ENCODE measurements at places on chromosomes 2 and 18. TPM values are rescaled to one million over a fixed set of nuclear protein-coding genes. Genes with fewer than 3 reads are reported as not detected.

CPS1 gene
- total RNA-seq = 11.7 TPM

PRKD3 gene
- total RNA-seq = 70.6 TPM

SERPINB13 gene
- total RNA-seq = not detected

BOK gene
- 4.6 TPM for total RNA-seq

B3GNT7 gene
- 0.63 TPM for total RNA-seq

LRATD1 gene
- total RNA-seq = not detected

TUBB6 gene
- 254 TPM for total RNA-seq

GALNT13 gene
- not detected for total RNA-seq

NOSTRIN gene
- not detected for total RNA-seq

UGT1A3 gene
- total RNA-seq = not detected

TMEM200C gene
- 1.3 TPM for total RNA-seq

CEP68 gene
- 3.7 TPM for total RNA-seq

GRCh38 chr18:62792016-62792415, 76.7 kb downstream of the PHLPP1 start:
- no peak for DNase-seq

DNA sequence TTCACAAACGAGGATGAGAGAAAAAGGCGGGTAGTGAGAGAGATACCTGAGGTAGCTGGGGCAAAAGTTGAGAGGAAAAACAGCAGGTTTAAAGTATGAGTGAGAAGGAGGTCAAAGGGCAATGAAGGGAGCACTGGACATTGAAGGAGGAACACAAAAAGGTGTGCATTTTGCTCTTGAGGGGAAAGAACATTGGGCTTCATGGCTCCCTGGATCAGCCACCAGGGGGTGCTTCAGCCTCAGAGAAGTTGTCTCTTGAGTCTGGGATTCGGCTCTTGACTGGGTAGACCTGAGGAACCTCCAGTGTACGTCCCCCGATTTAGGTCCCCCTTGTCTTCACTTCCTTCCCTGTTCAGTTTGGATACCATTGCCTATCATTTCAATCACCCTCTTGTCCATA, 128.5 kb downstream of the RAPGEF4 start:
- peak; percentile 58 for DNase-seq

DNA sequence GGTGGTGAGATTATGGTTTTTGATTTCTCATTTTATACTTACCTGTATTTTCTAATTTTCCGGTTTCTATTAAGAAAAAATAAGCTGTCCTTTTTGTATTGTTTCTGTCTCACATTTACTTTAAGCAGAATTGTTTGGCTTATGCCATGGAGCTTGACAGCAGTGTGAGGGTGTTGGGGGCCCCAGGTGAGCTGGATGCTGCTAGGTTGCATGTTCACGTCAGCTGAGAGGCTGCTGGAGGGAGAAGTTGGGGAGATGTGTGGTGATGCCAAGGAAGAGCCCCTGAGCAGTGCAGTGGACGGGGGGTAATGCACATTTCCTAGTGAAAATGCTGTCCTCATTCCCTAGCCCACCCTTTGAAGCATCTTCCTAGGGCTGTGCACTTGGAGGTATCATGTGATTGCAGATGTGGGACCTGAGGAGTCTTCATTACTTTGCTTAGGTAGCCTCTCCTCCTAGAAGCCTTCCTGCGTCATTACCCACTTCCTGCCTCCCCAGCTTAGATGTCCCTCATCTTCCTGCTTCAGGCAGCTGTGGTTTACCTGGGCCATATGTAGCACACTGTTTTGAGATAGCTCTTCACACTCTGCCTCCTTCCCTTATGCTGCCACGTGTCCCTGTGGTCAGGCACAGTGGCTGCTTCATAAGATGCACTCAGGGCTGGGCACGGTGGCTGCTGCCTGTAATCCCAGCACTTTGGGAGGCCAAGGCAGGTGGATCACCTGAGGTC, 16.2 kb downstream of the ATG16L1 start:
- no peak for DNase-seq

DNA sequence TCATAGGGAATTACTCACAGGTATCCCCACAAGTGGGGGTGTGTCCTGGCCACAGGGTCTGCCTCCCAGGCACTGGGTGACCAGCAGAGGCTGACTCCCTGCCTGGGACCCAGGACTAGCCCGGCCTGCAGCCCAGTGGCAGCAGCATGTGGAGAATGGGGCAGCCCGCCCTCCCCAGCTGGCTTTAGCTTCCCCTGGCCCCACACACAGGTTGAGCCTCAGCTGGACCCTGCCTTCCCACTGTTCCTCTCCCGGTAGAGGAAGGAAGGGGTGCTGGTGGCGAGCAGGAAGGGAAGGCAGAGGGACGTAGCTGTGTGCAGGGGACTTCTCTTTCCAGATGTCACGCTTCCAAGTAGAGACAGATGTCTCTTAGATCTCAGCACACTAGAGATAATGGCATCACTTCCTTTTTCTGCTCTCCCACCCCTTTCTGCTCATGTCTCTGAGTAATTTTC, 51.4 kb downstream of the EMILIN2 start:
- DNase-seq = peak; percentile 36

- DNase-seq = no peak
These were observed 128.1 kb downstream of the TMEM163 start for GRCh38 chr2:134590679-134591078.

DNA sequence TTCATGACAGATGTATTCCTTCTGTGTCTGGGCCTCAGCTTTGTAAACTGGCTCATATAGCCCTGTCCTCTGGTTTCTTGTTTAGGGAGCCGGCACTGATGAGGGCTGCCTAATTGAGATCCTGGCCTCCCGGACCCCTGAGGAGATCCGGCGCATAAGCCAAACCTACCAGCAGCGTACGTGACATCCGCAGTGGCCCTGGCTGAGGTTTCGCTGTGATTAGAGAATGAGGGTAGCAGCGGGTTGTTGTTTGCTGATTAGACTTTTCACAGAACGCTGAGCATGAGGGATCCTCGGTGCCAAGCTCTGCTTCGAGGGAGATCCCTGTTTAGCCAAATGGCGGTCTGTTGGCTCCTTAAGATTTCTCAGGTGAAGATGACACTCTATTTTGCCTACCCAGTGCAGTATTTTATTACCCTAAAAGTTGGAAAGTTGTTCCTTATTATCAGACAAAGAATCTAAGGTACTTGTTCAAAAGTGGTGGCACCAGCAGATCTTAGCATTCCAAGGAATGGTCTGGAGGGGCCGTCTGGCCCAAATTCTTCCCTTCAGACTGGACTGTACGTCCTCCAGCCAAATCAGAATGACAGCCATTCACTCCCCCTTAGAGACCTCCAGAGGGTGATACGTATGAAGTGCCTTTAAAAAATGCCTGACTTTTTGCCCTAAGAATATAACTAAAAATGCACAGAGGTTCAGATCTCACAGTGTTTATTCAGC, 21.5 kb upstream of the GMCL1 start:
- no peak for DNase-seq

DNA sequence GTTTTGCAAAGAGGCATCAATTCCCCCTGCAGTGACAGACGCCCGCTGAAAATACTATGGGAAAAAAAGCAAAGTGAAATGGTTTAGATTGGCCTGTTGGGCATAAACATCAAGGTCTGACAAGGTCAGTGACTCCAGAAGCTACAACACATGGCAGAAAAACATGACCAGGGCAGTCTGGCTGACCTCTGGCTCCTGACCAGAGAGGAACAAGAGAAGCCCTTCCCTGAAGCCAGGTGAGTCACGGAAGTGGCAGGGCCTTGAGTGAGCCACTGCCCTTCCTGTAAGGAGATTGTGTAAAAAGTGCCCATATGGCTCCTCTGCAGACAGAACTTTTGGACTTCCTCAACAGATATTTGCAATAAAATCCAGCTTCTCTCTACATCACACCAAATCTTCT, 72.0 kb downstream of the DNER start:
- no peak for DNase-seq

- DNase-seq = no peak
These were observed 16.3 kb upstream of the SNED1 start for GRCh38 chr2:240981871-240982800.

- peak; percentile 80 for DNase-seq
These were observed 26.6 kb downstream of the ZFP36L2 start for GRCh38 chr2:43199492-43200488.

DNA sequence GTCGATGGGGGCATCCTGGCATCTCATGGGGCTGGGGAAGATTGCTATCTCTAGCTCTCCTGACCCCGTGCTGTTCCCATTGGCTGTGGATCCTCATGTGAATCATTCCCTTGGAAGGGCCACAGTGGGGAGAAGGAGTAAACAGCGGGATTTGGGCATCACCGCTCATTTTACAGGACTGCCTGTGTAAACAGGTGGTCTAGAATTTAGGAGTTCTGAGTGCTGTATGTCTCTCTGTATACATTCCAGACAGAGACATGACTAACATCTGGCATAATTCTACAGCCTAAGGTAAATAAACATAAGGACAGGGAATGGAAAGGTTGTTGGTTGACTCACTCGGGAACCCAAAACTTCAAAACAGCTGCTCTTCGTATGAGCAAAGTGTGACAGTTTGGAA, 92.7 kb downstream of the COPS8 start:
- DNase-seq = peak; percentile 94

- DNase-seq = no peak
These were observed 73.0 kb upstream of the ARL4C start for GRCh38 chr2:234569776-234570430.

DNA sequence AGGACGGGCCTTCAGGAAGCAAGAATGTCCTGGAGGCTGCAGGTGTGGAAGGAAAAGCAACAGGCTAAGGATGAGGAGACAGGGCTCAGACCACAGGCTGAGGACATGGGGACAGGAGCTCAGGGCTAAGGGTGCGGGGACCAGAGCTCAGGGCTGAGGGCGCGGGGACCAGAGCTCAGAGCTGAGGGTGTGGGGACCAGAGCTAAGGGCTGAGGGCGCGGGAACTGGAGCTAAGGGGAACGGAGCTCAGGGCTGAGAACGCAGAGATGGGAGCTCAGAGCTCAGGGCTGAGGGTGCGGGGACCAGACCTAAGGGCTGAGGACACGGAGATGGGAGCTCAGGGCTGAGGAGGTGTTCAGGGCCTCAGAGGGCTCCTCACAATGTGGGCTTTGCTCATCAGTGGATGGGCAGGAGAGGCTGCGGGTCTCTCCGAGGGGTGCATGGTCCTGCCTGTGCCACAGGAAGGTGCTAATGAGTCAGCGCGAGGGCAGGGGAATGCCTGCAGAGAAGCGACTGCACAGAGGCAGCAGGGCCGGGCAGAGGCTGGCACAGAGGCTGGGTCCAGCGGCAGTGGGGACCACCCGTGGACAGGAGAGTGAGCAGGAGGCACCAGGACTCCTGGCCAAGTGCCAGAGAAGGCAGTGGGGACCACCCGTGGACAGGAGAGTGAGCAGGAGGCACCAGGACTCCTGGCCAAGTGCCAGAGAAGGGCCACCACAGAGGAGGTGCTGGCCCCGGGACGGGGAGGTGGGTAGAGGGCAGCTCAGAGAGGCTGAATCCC, 271.7 kb downstream of the TWIST2 start:
- DNase-seq = no peak

- DNase-seq = no peak
These were observed 33.9 kb upstream of the SEMA4C start for GRCh38 chr2:96903815-96904214.

- DNase-seq = peak; percentile 21
These were observed 10.7 kb upstream of the RBM45 start for GRCh38 chr2:178101321-178102079.

- DNase-seq = no peak
These were observed 19.0 kb downstream of the UBE2E3 start for GRCh38 chr2:180999274-180999964.

DNA sequence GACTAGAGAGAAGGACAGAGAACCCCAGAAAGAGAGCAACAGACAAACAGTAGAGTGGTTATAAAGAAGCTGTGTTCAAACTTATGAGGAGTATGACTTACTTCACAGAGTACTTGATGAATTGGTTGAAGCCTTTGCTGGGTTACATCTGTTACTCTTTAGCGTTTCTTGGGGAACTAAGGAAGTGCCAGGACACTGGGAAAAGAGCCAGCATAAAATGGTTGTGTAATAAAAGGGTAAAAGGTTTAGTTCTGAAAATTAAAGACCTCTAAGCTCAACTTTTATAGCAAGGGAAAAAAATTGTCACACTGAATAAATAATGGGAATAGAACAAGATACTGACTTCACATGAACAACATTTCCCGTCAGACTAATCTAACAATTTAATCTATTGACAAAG, 17.0 kb upstream of the STAT4 start:
- DNase-seq = no peak

DNA sequence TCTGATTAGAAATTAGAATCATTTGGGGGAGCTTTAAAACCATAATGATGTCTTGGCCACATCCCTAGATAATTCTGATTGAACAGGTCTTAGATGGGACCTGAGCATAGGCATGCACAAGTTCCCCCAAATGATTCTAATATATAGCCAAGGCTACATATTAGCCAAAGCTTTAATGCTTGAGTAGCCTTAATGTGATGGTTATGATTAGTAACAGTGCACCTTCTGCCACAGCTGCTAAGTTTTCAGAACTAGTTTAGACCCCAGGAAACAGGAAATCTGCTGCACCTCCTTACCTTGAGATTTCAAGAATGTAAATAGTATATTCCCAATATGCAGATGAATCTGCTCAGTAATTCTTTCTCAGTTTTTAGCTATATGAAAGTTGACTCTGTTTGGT, 119.8 kb downstream of the PTPN4 start:
- DNase-seq = no peak

GRCh38 chr18:47427923-47428637, 176.6 kb upstream of the SKOR2 start:
- no peak for DNase-seq

GRCh38 chr2:33316328-33316727, 160.1 kb upstream of the RASGRP3 start:
- DNase-seq = no peak

DNA sequence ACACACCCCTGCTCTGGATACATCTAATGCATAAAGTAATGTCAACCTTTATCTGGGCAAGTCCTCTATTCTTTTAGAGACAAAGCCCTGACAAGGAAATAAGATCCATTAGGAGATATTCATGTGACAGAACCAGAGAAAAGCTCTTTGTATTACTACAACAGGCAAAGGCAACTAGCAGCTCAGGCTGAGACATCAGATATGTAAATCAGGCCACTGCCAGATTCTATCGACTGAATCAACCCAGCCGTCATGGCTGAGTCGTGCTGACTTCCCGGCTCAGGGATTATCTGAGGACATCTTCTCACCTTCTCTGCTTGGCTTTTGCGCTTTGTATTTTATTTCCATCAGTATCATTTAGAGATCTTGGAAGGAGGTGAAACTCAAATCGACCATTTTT, 294.5 kb downstream of the PLCL1 start:
- DNase-seq = peak; percentile 13

- DNase-seq = no peak
These were observed 9.8 kb downstream of the HS6ST1 start for GRCh38 chr2:128308889-128309279.

GRCh38 chr2:121092095-121092494, 192.9 kb downstream of the TFCP2L1 start:
- DNase-seq = no peak

- no peak for DNase-seq
These were observed 29.9 kb downstream of the HDHD2 start for GRCh38 chr18:47120428-47120827.

DNA sequence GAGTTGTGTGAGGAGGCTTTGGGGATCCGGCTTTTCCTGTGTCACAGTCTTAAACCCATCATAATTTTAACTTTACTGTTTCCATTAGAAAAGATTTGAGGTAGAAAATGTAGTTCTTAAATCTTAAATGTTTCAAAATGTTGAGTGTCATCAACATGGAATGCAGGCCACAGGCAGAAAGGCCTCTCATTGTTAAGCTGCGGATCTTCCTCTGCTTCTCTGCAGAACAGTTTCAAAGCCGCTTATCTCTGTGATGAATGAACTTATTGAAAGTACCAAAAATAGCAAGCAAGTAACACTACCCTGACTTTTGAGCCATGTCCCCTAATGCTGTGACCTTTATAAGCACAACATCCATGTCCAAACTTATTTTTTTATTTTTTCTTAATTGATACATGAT, 1645.8 kb downstream of the DPP10 start:
- no peak for DNase-seq
